T-helper 2 cell treated with Interferon-gamma antibody and Interleukin-4, amounts not matched to agents 100 ng/mL and 5 ng/mL, for 36 hours (primary cell): ENCODE measurements at places on chromosomes 16 and 17. TPM values are rescaled to one million over a fixed set of nuclear protein-coding genes. Genes with fewer than 3 reads are reported as not detected.

The COX6A2 gene
- total RNA-seq = not detected in 2 replicates

The FAM171A2 gene
- total RNA-seq = 0.16 and 0.34 TPM in 2 replicates

The SYT17 gene
- total RNA-seq = not detected in 2 replicates

The PERCC1 gene
- not detected in 2 replicates for total RNA-seq

The LRRC37B gene
- total RNA-seq = 30.2 and 31.1 TPM in 2 replicates

The AANAT gene
- total RNA-seq = 0.32 TPM in 1 of 2 replicates, not detected in the other

The KRTAP4-4 gene
- total RNA-seq = not detected in 2 replicates

The CA7 gene
- 0.11 and 0.20 TPM in 2 replicates for total RNA-seq

The CEP112 gene
- total RNA-seq = 2.1 and 5.1 TPM in 2 replicates

The LITAFD gene
- total RNA-seq = not detected in 2 replicates

The CCP110 gene
- 35.0 and 39.6 TPM in 2 replicates for total RNA-seq

The CCDC102A gene
- 9.3 and 10.1 TPM in 2 replicates for total RNA-seq

The CLEC10A gene
- not detected in 2 replicates for total RNA-seq

The SOCS7 gene
- total RNA-seq = 16.7 and 17.4 TPM in 2 replicates

The ZNF646 gene
- total RNA-seq = 25.0 and 25.3 TPM in 2 replicates

The CD300LB gene
- not detected in 2 replicates for total RNA-seq

The AIPL1 gene
- not detected in 2 replicates for total RNA-seq

The TM4SF5 gene
- total RNA-seq = not detected in 2 replicates

The CBFA2T3 gene
- total RNA-seq = 0.64 and 0.73 TPM in 2 replicates

The PMM2 gene
- 49.3 and 56.3 TPM in 2 replicates for total RNA-seq

The GRB7 gene
- 0.16 and 0.41 TPM in 2 replicates for total RNA-seq

The LRRC36 gene
- not detected in 2 replicates for total RNA-seq
